ENCODE measurements at places on chromosomes 3 and 15.

GRCh38 chr15:65423150-65423975, 616 bp upstream of the IGDCC4 start:
- no peak for DNase-seq

DNA sequence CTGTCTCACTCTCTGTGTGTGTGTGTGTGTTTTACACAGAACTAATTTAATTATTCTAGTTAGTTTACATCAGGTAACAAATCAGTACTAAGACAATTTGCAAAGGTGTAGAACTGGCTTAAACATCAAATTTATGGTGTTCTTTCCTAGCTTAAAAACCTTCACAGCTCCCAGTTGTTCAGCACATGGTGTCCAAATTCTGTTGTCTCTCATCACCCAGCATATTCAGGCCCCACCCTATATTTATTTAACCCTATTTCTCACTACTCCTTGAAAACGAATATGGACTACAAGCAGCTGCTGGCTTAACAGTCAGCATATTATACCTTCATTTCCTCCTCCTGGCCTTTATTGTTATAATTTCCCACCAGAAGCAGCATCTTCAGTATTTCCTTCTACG, 1.2 kb downstream of the IL20RB start:
- no peak for DNase-seq

DNA sequence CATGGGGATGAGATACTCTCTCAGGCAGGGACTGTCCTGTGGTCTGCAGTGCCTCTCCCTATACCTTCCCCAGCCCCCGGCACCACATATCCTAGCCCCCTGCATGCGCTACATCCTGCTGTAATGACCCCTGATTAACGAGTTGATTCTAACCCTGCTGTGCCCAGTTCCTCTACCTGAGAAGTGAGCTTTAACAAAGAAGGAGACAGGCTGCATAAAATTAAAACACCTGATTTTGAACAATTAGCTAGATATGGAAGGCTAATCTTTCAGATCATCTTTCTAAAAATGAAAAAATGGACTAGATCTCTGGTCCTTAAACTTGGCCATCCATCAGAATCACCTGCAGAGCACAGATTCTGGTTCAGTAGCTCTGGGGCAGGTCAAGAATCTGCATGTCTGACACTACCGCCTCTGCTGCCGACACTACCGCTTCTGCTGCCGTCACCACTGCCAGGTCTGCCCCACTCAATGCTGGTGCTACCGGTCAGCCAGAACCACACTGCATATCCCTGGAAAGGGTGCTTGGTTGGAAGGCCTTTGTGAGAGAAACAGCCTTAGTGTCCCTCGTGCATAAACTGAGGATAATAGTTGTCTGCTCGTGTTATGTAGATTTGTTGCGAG, 33.6 kb upstream of the ZBTB38 start:
- no peak for DNase-seq

DNA sequence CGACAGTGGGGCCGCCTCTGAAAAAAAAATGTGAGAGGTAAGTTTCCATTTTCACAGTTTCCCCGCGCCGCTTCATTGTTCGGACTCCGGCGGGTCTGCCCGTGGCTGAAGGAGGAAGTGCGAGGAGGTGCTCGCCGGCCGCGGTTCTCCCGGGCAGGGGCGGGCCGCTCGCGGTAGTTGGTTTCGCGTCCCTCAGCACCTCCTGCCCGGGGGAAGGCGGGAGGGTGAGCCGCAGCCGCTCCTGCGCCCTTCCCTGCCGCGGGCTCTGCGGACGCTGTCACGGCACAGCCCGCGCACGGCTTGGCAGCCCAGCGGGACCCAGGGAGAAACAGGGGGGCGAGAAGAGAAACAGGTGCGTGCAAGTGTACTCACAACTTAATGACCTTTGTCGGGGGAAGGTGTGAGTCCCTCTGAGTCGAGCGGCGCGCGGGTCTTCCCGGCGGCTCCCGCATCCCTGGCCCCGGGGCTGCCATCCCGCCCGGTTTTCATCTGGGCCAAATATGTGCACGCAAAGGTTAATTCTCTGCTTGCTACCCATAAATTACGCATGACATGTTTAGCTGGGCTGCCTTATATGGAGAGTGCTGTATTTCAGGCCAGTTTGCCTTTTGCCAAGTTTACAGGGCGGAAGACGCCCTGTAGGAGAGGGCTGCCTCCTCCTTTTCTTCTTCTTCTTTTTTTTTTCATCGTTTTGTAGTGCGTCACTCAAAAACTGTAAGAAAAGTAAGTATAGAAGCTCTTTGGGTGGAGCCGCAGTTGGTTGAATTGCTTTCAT, 514 bp downstream of the MBNL1 start:
- DNase-seq = no peak

DNA sequence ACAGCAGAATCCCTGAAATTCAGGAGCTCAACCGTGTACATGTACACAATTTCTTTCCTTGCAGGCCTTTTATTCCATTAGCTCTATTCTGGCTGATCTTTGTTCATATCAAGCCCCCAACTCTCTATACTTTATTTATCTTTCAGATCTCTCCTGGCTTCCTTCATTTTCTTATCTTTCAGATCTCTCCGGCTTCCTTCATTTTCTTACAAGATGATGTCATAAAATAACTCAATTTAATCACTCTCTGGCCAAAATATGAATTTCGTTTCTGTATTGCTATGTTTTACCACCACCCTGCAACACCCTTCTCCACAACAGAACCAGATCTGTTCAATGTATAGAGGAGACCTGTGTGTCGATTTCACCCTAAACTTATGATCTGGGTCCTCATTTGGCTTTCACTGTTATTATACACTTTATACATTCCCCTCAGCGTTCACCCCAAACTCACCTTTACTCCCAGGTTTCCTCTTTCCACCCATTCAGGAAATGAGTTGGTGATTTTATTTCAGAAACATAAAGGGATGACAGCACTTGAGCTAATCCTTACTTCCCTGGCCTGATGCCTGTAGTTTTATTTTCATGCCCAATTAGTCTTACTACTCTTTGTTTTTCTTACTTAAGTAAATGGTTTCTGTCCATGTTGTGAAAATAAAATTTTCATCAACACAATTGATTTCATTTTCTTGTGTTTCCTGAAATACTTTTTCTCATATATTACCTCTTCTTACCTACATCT, 195.5 kb downstream of the BCHE start:
- no peak for DNase-seq

DNA sequence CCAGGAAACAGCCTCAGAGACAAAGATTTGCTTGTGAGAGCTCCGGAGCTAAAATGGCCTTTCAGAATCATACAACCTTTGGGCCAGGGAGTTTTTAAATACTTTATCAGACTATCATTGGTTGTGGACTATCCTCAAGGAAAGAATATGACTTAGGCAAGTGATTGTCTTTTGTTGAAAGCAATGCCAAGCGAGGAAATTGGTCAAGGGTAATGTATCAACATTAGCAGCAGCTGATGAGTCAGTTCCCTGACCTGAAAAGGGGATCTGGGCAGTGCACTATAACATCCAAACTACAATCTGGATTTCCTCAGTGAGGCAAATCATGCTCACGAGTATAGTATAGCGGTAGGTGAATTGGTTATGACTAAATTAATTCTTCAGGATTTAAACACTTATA, 303.6 kb downstream of the LSAMP start:
- no peak for DNase-seq

- no peak for DNase-seq
Measured at GRCh38 chr3:79111375-79112052, 656.3 kb downstream of the ROBO1 start.
